ENCODE measurements at places on chromosomes 1 and 21.

DNA sequence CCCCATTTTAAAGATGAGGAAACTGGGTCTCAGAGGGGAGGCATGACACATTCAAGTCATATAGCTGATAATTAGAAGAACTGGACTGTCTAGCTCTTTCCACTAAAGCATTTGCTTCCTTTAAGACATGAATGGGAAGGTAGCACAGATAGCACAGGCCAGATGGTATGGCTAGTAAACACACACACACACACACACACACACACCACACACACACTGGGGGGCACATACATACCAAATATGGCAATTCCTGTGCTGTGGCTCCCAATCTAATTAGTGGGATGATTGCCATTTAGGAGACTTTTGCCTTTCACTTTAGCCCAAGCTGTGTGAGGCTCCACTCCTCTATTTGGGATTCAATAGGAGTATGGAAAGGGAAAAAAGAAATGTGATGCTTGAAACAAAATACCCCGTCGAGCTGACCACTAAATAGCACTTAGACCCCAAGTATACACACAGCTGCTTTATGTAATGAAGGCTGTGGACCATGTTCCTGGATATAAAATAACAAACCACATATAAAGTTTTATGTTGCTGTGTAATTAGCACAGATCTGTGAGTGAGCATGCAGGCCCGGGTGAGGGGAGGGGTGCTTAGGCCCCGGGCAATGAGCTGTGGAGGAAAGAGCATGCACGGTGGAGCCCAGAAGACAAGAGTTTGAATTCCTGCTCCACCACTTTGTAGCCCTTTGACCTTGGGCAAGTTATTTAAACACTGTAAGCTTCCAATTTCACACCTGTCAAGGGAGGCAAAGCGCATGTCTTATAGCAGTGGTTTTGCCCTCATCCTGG lies 6.8 kb upstream of the TRABD2B start:
- DNase-seq = no peak

GRCh38 chr1:160640359-160641123 lies 6.3 kb downstream of the SLAMF1 start:
- no peak for DNase-seq

DNA sequence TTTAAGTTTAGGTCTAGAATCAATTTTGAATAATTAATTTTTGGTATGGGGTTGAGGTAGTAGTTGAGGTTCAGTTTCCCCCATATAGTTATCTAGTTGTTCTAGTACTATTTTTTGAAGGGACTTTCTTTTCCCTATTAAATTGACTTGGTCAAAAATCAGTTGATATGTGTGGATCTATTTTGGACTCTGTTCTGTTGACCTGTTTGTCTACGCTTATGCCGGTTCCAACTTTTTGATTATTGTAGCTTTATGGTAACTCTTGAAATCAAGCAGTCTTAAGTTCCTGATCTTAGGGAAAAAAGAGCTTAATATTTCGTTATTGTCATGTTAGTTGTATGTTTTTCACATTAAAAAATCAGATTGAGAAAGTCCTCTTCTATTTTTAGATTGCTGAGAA lies 60.7 kb downstream of the FOXD2 start:
- DNase-seq = no peak

- DNase-seq = no peak
These were observed 32.3 kb downstream of the PCAT6 start for GRCh38 chr1:202843081-202843480.

GRCh38 chr1:228149406-228150119 lies at the start of gene GJC2:
GJC2 (plus strand) TSS chr1:228149930; CDS start chr1:228157759, 7,829 bp downstream.
- DNase-seq = peak; percentile 50

DNA sequence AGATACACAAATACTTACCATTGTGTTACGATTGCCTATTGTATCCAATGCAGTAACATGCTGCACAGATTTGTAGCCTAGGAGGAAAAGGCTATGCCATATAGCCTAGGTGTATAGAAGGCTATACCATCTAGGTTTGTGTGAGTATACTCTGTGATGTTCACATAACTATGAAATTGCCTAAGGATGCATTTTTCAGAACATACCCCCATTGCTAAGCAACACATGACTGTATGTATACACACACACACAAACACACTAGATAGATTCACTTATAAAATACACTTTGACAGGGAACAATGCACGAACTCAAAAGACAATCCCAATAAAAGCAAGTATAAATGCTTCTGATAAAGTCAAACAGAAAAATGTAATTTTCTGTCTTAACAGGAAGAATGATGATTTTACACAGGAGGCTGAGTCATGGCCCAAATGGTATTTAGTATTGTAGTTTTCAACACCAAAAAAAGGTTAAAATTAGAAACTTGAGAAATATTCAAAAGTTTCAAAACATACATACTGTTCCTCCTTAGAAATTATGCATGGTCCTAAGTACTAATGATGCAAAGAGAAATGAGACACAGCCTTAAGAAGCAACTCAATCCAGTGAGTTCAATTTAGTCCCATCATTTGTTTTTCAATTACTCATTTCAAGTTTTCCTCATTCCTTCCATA lies 12.2 kb downstream of the FH start:
- DNase-seq = no peak

DNA sequence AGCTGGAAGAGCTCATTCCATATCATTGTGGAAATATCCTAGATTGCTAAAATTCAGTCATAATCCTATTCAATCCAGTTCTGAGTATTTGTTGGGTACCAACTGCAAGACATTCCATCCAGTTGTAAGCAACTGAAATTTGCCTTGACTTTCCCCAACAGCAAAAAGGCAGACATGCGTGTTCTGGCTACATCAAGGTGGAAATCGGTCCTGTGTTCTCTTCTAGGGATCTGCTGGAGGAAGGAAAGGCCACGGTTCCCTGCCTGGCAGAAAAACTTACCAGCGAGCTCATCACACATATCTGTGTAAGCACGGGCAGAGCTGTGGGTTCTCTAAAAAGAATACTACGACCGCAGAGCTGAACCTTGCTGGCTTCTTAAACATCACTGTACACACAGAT lies 17.5 kb downstream of the MX1 start:
- DNase-seq = no peak

- DNase-seq = no peak
These were observed 35.4 kb upstream of the BCL10 start for GRCh38 chr1:85311818-85312217.

DNA sequence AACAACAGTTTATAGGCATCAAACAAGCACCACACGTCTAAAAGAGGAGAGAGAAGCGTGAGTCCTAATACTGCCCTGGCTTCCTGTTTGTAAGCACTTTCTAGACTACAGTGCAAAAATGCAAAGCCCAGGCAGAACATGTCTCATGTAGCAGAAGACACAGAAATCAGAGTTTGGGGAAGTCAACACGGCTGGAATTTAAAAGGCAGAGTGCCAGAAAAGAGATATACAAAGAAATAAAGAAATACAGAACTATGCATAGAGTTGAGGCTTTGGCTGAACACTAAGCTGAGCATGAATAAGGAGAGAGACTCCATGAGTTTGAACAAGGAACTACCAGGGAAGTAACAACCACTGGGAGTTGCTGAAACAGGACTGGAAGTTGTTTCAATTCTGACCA lies 566.6 kb upstream of the NR5A2 start:
- no peak for DNase-seq

- DNase-seq = no peak
These were observed 17.9 kb downstream of the TMEM200B start for GRCh38 chr1:29105822-29106221.

- DNase-seq = no peak
These were observed 88.0 kb downstream of the XCL2 start for GRCh38 chr1:168455764-168456163.

DNA sequence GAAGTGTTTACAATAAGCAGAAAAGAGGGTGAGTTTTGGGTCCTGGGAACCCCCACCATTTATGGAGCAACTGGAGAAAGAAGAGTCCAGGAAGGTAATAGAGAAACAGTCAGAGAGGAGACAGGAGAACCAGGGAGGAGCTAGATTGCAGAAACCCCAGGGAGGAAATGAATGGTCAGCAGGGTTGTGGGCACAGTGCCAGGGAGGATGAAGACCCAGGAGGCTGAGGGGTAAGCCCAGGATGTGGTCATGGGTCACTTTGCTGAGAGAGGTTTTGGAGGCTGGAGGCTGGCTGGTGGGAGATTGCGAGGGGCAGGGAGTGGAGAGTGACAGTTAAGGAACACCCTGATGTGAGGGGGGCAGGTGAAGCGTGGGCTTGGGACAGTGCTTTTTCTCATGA lies 169.9 kb upstream of the CSF3R start:
- no peak for DNase-seq

- no peak for DNase-seq
These were observed 130.9 kb downstream of the GALNT2 start for GRCh38 chr1:230197644-230198567.

DNA sequence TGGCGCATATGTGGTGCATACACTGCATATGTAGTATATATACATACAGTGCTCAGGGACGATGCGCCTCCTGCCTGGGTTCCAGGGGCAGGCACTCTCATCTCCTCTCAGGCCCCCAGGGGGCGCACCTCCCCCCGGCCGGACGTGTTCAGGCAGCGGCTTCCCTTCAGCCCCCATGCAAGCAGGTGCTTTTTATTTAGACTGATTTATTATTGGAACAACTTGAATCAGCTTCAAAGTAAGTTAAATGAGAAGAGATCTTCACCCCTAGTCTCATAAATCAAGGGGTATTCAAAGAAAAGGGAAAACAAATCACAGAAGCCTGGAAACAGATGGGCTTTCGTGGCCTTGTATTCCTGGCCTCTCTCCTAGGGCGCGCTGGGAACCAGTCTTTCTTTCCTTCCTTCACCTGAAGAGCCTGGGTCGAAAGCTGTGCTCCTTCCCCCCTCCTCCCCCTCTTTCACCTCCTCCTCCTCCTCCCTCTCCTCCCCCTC lies 64.6 kb downstream of the UBIAD1 start:
- DNase-seq = no peak

- no peak for DNase-seq
These were observed 50.3 kb downstream of the KCNK1 start for GRCh38 chr1:233664253-233664652.

- peak; percentile 17 for DNase-seq
These were observed 16.5 kb upstream of the LHX4 start for GRCh38 chr1:180213401-180214170.

All from C1 segment of cervical spinal cord (tissue), 14 donors.